ENCODE measurements at places on chromosomes 4 and X.

GRCh38 chr4:52852041-52852440, 10.1 kb upstream of the RASL11B start:
- no peak for DNase-seq

GRCh38 chr4:11198516-11199305, 230.0 kb downstream of the HS3ST1 start:
- no peak for DNase-seq

- no peak for DNase-seq
These were observed 12.2 kb upstream of the NWD2 start for GRCh38 chr4:37232315-37232714.

- DNase-seq: no peak
These were observed 89.5 kb downstream of the BMP3 start for GRCh38 chr4:81120055-81120454.

DNA sequence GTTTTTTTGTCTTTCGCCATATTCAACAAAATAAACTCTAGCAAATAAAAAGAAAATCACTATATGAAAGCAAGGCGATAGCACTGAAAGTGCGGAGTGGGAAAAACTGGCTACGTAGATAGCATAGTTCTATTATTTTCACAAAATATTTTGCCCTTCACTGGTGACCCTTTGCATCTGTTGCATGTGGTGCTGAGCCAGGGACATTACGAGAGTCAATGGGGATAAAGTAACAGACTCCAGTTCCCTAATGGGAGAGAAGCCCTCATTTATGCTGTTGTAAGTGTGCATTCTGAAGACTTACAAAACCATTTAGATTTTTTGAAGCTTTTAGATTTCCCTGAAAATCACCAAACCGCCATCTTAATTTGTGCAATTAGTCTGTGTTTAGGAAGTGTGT, 501.6 kb downstream of the PPARGC1A start:
- no peak for DNase-seq

GRCh38 chrX:49879656-49880277, 483 bp downstream of the USP27X start:
- DNase-seq: no peak

- DNase-seq: no peak
These were observed at the start of gene IGFBP7 for GRCh38 chr4:57109847-57110639. IGFBP7 (minus strand) TSS chr4:57110385; CDS start chr4:57110351, 34 bp downstream.

DNA sequence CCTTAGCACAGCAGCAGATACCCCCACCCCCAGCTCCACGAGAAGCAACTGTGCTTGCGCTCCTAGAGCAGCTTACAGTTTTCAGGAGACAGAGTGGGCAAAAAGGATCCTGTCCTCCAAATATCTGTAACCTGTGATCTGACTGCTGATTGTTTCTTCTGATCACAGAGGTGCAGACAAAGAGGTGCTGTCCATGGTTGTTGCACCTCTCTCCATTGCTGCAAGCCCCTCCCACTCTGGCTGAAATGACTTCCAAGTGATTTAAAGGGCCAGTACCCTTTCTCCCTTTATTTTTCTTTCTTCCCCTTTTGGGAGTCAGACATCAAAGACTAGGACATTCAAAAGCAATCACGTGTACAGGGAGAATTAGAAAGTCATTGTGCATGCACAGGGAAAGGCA, 205.3 kb upstream of the GEMIN8 start:
- DNase-seq: no peak

- no peak for DNase-seq
These were observed 194.6 kb upstream of the FTHL17 start for GRCh38 chrX:31266203-31267076.

GRCh38 chr4:26490111-26490959, at the start of gene CCKAR:
CCKAR (minus strand) TSS chr4:26490484; CDS start chr4:26490267, 217 bp downstream.
- no peak for DNase-seq

GRCh38 chr4:141210168-141210567, 10.5 kb upstream of the ZNF330 start:
- DNase-seq: no peak

DNA sequence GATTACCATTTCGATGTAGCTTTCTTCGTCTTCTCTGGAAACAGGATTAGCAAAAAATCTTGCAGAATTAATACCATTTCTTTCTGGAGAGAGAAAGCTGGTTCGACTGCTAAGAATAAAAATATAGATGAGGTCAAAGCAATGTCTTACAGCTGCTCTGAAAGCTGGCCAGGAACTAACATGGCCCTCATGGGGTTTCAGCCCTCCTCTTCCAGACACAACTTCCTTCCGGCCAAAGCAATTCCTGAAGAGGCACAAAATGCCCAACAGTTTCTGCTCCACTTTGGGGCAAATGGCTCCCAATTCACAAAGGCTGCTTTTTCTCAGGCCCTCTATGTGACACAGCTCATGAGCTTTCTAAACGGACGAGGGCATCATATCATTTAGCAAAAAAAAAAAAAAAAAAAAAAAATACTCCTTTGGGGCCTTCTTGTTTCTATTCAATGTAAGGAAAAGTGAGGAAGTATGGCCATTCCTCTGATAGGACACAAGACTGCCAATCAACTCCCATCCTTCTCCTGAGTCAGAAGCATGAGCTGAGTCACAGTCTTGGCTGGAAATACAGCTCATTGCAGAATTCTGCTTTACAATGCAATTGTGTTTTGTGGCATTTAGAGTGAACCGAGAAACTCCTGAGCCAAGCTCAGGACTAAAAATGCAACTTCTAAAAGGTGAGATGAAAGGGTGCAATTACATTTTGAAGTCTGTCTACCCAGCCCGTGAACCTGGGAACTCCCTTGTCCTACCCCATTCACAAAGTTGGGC, 42.7 kb upstream of the CTAG2 start:
- DNase-seq: no peak

DNA sequence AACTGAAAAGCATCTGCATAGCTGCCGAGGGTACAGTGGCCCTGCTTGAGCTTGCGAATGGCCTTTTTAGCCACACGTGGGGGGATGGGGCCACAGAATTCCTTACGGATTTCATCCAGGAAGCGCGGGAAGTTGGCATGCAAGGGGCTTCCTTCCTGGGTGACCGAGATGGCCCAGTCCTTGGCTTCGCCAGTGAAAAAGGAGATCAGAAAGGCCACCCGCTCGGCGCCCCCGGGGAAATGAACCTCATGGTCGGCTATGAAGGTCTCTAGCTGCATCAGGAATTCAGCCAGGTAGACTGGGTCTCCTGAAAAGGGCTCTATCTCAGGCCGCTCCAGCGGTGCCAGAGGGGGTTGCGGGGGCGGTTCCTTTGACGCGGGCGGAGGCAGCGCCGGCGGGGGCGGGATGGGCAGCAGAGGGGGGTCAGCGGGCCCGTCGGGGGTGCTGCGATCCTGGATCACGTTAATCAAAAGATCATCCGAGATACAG, 909 bp downstream of the RTL5 start:
- no peak for DNase-seq

GRCh38 chrX:150664290-150664689, 28.9 kb upstream of the MTMR1 start:
- DNase-seq: no peak

GRCh38 chr4:102343964-102344519, 1.2 kb downstream of the SLC39A8 start:
- peak; percentile 70 for DNase-seq

- DNase-seq: no peak
These were observed 1333.9 kb upstream of the TENM3 start for GRCh38 chr4:180909279-180909678.

DNA sequence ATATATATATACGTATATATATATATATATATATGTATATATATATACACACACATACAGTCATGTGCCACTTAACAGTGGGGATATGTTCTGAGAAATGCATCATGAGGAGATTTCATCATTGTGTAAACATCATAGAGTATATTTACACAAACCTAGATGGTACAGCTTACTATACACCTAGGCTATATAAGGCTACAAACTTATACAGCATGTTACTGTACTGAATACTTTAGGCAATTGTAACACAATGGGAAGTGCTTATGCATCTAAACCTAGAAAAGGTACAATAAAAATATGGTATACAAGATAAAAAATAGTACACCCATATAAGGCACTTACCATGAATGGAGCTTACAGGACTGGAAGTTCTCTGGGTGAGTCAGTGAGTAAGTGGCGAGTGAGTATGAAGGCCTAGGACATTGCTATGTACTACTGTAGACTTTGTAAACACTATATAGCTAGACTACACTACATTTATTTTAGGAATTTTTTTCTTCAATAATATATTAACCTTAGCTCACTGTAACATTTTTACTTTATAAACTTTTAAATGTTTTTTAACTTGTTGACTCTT, 13.2 kb upstream of the CCSER1 start:
- DNase-seq: no peak

DNA sequence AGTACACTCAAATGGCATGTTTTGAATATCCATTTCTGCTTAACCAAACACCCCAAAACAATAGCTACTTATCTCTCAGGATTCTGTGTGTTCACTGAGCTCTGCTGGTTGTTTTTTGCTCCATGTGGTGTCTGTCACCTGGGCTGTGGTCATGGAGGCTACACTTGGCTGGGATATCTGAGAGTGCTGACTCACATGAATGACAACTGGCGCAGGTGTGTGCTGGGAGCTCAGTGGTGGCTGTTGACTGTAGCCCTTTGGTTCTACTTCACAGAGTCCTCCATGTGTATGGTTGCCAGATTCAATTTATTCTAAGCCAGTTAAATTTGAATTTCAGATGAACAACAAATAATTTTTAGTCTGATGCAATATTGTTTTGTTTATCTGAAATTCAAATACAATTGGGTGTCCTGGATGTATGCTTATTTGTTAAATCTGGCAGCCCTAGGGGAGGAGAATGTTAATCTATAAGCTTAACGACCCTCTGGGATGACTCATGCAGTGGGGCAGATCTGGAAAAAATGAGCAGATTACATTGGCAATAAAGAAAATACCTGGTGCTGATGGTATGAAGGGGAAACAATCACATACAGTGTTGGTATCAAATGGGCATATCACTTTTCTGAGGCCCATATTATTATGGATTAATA, 28.2 kb upstream of the TCEAL4 start:
- no peak for DNase-seq

DNA sequence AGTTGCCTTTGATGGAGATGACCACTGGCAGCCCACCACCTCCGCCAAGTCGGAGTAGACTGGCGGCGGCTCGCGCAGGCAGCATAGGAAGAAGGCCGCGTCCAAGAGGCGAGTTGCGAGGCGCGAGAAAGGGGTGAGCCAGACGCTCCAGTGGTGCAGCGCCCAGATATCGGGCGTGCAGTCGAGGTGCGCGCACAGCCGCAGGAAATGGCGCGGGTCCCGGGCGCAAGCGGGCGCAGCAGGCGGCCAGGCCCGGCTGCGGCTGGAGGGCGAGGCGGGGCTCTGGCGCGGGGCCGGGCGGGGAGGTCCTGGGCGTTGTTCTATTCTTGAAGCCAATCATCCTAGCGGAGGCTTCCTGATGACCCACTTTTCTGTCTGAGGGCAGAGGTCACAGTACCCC, 13.2 kb upstream of the PGRMC1 start:
- no peak for DNase-seq

DNA sequence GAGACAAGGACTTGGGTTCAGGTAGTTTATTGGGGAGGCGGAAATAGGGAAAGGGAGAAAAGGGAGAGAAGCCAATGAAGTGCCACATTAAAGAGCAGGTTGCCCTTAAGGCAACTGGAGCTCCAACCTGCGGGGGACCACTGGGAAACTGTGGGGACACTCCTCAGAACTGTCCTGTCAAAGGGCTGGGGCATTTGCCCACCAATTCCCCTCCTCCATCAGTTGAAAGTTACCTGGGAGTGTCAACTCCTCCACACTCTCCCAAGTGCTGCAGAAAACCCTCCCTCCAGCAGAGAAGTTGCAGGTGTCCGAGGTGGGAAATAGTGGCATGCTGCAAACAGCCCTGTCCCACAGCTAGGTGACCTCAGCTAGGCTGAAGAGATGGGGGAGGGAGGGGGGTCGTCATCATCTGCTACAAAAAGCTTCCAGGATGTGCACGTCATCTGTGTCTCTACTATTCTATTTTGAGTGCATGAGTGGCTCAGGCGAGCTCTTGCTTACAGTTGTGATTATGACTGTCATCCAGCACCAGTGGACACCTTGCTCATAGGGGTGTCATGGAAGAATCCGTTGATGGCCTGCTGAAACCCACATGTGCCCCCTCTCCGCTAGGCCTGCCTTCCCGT, 41.5 kb upstream of the XPNPEP2 start:
- DNase-seq: no peak

DNA sequence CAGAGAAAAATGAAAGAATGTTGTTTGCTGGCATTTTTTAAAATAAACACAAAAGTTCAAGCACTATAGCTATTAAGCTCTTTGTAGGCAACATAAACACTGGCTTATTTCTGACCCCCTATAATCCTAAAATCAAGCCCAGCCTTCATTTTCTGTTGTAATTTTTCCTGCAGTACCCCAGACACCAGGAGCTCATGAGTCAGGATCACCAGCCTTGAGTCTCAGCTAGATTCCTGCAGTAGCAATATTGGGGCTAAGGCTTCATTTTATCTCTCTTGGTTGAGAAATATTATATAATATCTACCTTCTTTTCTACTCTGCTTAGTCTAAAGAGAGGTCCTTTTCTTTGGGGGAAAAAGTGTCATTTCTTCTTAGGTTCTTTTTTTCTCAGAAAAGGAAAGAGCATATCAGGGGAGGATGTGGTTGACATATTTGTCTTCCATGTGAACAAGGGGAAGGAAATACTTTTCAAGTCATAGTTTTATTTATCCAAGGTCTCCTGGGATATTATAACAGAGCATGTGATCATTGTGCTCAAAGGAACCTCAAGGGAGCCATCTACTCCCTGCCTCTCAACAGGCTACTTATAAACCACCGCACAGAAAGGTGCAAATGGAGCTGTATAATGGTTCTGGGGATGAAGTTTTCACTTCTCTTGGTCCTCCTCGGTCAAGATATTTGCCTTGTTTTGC, 678.3 kb upstream of the NR3C2 start:
- no peak for DNase-seq

DNA sequence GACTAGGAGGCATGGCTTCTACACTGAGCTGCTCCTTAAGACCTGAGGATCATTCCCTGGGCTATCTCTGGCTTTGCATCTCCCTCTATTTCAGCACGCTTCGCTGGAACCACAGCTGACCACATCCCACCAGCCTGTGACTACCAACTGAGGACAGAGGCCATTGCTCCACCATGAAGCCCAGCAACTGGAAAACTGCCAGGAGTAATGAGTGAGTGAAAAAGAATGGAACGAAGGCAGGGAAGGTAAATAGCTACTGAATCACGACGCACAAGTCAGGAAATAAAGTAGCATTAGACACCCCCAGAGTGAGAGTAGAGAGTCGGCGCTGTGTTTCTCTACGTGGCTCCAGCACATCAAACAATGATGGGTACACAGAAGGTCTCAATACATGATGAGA, 314.7 kb downstream of the LDB2 start:
- DNase-seq: no peak

DNA sequence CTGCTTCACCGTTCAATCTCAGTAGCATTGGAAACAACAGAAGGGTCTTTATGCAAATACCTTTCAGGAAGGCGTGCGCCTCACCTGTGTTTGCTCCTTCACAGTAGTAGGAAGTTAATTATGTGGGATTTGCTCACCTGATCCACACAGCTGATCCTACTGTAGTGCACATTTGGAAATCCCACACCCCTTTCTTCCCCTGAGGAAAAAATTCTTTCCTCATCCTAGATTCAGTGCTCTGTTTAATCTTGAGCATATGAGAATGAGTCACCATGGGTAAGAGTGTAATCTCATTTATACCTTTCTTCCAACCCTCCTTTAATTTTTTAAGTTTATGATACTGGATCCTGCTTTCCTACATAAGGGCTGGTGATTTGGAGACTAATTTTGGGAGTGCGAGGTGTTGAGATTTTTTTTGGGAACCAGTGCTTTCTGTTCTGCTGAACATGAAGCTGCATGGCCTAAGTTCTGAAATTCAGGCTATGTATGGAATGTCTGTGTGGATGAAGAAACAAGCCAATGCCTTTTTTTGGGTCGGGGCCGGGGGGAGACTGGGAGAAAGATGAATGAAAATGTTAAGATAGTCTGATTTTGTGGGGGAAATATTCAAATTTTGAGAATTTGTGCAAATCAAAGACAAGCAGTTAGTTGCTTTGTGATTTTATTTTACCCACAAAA, 19.0 kb downstream of the GAB1 start:
- DNase-seq: no peak

Data from stimulated activated CD4-positive, alpha-beta T cell treated with anti-CD3 and anti-CD28 coated beads, Interleukin-4, amount 100 ng/mL, for 4 hours (primary cell).